GM23248 (cell line): ENCODE measurements at places on chromosomes 2 and 18. TPM values are rescaled to one million over a fixed set of nuclear protein-coding genes. Genes with fewer than 3 reads are reported as not detected.

GRCh38 chr18:10101729-10102128 is 187.9 kb downstream of the VAPA start:
- H3K36me3 ChIP-seq = no peaks in the 10 kb centered on the region
- no peak overlapping the region for H3K4me3 ChIP-seq
- no peaks in the 10 kb centered on the region for H3K27me3 ChIP-seq
- no peak overlapping the region for H3K27ac ChIP-seq
- no peak for DNase-seq
- peaks cover 14% of the 10 kb centered on the region; the same call in 1 of the 2 replicates for H3K4me1 ChIP-seq

DNA sequence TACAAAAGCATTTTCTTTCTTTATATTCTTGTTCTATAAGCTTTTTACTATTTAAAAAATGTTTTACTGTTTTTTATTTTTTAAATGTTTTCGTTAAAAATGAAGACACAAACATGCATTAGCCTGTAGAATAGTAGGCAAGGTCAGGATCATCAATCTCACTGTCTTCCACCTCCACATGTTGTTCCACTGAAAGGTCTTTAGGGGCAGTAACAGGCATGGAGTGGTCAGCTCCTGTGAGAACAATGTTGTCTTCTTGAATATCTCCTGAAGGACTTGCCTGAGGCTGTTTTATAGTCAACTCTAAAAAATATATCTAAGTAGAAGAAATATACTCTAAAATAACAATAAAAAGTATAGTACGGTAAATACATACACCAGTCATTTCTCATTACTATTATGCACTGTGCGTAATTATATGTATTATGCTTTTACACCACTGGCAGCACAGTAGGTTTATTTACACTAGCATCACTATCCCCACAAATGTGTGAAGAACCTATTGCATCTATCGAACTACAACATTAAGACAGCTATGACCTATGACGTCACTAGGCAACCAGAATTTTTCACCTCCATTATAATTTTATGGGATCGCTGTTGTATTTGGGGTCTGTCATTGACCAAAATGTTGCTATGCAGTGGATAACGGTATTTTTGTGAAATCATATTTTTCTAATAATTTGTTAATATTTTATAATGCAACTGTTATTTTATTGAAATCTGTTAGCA is 764.3 kb downstream of the METTL4 start:
- H3K27me3 ChIP-seq = no peaks in the 10 kb centered on the region
- H3K27ac ChIP-seq = no peak overlapping the region
- no peak overlapping the region for H3K4me3 ChIP-seq

GRCh38 chr2:118925981-118926380 is 16.0 kb upstream of the MARCO start:
- H3K36me3 ChIP-seq = no peaks in the 10 kb centered on the region
- no peak for DNase-seq
- H3K27ac ChIP-seq = no peak overlapping the region
- no peaks in the 10 kb centered on the region for H3K4me1 ChIP-seq
- H3K4me3 ChIP-seq = no peak overlapping the region

DNA sequence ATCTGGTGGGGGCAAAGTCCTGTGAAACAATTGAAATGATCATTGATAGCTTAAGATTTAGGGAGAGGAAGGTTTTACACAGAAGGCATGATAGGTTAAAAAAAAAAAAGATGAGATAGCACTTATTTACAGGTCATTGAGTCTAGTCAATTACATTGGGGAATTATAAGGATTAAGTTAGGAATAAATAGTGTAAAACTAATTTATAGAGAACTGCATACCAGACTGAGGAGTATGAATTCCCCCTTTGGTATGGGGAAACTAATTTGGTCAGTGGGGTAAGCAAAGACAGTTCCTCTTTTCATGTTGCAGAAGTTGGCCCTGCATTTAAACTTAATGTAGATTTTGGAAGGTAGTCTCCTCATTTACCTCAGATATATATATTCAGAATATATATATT is 10.8 kb downstream of the GLS start:
- no peaks in the 10 kb centered on the region for H3K27me3 ChIP-seq
- peak overlapping the region; percentile 30 for H3K4me3 ChIP-seq
- peaks cover 51% of the 10 kb centered on the region for H3K36me3 ChIP-seq
- peak overlapping the region; percentile 36 for H3K27ac ChIP-seq
- no peak for DNase-seq

CD8B2 gene
- total RNA-seq = not detected in 2 replicates

DNA sequence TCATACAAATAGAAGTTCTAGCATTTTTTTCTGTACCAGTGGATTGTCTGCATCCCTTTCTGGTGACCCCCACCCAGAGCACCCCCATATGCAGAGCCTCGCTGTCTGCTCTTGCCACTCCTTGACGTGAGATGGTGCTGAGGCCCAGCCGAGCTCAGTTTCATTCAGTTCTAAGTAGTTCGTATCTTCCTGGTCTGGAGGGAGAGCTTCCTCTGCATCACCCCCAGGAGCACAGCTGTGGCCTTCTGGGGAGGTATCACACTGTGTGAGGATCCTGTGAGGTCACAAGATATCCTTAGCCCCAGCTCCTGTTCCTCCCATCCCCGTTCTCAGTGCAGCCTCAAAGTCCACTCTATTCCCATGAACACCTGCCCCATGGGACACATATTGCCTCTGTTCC is 132.7 kb downstream of the PTGR3 start:
- 0 out of 2 replicates have a peak, but pooled peaks cover under 1% of the 10 kb centered on the region for H3K4me1 ChIP-seq
- no peak overlapping the region for H3K27ac ChIP-seq
- DNase-seq = no peak
- no peaks in the 10 kb centered on the region for H3K27me3 ChIP-seq
- no peaks in the 10 kb centered on the region for H3K36me3 ChIP-seq
- H3K4me3 ChIP-seq = no peak overlapping the region

ASB18 gene
- not detected in 2 replicates for total RNA-seq

CPO gene
- not detected in 2 replicates for total RNA-seq
